CD4-positive, alpha-beta T cell treated with Interleukin-10 for 1 hour (primary cell): ENCODE measurements at places on chromosomes 5 and 9.

GRCh38 chr9:76637416-76637815 lies 126.8 kb upstream of the PCA3 start:
- DNase-seq = no peak

DNA sequence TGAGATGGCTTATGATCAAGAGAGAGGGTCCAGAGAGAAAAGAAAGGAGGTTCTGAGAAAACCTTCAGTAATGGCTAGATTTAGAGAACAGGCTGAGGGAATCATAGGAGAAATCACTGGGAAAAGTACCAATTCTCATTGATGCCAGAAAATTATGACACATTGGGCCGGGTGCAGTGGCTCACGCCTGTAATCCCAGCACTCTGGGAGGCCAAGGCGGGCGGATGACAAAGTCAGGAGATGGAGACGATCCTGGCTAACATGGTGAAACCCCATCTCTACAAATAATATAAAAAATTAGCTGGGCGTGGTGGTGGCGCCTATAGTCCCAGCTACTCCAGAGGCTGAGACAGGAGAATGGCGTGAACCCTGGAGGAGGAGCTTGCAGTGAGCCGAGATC lies 29.5 kb upstream of the PLIN2 start:
- DNase-seq = no peak

DNA sequence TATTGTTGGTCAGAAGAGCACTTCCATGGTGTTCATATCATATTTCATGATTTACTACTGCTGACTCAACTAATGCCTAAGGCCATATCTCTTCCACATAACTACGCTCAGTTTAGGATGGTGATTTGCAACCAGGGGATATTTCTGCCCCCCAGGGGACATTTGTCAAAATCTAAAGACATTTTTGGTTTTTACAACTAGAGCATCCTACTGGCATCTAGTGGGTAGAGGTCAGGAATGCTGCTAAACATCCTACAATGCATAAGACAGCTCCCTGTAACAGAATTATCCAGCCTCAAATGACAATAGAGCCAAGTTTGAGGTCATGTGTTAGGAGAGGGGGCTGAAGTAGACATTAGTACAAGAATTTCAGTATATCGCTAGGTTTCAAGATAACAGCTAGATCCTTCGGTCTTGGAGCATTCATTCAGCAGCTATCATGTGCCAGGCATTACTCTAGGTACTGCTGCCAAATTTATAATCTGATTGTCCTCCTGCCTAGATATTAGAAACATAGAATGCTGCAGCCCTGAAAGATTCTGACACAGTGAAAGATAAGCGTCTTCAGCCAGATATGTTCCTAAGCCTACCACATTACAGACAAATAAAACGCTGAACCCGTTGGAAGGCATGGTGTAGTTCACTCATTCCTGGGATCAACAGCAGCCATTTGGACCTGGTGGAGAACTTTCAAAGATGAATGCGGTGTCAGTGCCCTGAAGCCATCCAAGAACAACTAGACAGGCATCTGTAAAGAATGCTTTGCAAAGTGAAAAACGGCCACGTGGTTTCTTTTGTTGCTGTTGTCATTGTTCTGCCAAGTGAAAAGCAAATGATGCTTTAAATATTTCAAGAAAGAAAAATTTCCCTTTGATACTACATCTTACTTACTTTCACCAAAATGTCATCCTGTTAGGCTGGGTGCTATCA lies 55.5 kb upstream of the FST start:
- DNase-seq = no peak

GRCh38 chr9:93057703-93058354 lies 672 bp upstream of the SUSD3 start:
- no peak for DNase-seq

DNA sequence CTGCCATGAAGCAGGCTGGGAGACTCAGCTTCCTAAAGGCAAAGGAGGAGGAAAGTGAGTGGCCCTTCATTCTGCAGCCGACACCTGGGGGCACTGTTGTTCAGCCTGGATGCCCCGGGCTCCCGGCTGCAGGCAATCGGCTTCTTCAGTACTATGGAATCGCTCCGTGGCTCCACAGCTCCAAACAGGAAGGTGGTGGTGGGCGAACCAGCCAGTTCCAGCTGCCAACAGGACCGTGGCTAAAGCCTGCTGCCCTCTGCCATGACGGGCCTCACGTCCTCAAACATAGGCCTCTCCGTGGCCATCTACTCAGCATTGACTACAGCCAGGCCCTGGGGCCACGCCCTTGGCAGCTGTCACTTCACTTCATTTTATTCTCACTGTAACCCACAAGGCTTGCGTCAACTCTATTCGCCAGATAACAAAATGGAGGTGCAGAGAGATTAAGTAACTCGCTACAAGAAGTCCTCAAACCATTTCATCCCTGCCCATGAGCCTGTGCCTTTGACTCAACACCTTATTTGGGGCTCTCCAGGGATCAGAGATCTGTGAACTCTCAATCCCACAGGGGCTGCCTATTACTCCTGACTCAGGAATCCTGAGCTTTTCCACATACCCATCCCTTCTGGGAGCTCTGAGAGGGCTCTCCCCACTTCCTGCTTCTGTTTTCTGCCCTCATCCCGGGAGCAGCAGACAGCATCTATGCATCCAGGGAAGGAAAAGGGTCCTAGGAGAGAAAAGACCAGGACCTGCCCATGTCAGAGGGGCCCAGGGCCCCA lies 38.0 kb downstream of the PAX5 start:
- DNase-seq = peak; percentile 55

DNA sequence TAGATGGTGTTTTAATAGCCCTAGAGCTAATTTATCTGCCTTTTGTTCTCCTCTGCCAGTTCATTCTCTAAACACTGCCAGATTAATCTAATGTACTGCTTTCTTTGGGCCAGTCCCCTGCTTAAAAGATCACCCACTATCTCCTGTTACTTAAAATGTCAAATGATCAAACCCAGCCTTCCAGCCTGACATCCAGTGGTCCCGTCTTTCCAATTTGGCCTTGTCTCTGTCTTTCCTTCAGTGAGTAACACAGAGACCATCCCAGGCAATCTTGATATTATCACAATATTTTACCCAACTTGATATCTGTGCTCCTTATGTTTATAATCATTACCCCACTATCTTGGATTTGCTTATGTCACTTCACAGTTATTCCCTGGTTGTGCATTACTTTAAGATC lies 12.0 kb downstream of the PRR16 start:
- DNase-seq = no peak

DNA sequence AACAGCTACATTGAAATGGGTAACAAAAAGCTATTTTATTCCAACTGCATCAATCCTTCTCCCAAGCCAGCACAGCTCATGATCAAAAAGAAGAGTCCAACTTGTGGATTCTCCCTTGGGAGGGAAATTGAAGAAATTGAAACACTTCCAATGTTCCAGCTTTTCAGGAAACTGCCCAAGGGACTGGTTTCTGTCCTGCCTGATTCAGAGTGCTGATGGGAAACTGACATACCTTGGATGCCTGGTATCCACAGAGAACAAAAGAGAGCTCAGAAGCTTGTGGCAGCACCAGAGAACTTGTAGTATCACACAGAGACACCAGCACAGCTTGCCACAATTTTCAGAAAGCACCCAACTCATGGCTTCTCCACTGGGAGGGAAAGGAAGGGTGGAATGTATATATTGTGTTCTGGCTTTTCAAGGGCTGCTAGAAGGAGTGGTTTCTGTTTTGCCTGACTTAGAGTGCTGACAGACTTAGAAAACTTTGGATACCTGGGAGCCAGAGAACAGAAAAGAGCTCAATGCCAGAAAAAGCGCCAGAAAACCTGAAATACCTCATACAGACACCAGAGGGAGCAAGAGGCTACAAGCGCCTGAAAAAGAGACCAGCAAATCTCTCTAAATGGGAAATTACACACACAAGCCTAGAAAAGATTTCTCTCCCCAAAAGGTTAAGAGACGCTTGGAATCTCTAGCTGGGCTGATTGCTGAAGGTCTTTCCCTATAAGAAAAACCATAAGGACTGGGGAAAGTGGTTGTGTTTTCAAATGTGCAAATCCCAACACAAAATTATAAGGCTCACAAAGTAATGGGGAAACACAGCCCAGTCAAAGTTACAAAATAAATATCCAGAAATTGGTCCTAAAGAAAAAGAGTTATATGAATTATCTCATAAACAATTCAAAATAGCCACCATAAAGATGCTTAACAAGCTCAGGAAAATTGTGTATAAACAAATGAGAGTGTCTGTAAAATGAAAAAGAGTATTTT lies 178.8 kb downstream of the SPOCK1 start:
- peak; percentile 39 for DNase-seq

DNA sequence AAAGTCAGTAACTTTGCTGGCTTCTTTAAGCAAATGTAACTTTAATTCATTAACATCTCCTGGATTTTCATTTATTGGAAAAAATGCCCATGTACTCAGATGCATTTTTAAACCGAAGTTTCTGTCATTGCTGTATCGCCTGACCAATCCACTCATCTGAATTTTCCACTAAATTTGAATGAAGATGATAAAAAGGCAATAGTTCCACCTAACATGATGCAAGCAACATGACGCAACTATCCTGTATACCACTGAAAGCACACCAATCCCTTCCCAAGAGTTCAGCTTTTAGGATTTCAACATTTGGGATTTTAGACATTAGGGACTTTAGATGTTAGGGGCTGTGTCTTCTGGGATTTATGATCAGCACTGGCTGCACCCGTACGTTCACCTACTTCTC lies 215.6 kb downstream of the KIF4B start:
- DNase-seq = no peak

- DNase-seq = no peak
Observed at GRCh38 chr5:67679184-67679841, 482.7 kb upstream of the CD180 start.

DNA sequence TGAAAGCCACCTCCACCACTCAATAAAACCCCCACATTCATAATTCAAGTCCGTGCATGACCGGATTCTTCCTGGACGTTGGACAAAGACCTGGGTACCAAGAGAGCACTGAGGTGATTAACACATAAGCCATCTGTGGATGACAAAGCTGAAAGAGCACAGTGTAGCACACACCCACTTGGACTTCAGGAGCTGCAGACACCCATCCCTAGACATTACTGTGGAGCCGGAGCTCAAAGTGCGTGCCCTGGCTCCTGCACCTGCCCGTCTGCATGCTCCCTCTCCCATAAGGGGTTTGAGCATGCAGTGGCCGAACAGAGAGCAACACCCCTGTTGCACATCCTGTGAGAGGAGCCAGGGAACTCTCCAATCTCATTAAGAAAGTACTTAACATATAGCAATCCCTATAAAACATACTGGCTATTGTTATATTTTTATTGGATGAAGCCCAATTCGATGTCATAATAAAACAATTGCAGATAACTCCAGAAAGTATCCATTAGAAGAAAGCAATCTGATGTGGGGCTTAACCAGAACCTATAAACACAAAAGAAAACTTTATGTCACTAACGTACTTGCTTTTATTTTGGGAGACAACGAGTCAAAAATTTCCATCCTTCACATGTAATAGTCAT lies 1174.2 kb upstream of the C9orf72 start:
- DNase-seq = no peak

DNA sequence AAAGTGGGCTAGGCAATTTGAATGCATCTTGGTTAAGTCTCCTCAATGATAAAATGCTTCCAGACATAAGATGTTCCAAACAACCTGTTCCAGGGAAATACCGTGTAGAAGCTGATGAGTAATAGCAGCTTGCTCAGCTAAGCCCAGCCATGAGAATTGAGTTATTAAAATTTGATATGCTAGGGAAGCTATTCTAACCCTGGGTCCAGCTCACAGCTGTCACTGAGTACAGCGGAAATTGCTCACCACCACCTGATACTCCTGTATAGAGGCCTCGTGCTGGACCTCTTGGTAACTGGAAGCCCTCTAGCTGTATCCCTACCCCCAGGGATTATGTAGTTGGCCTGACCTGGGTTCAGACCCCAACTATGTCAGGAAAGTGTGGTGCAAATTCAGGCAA lies 521.3 kb upstream of the TRPC7 start:
- DNase-seq = no peak

DNA sequence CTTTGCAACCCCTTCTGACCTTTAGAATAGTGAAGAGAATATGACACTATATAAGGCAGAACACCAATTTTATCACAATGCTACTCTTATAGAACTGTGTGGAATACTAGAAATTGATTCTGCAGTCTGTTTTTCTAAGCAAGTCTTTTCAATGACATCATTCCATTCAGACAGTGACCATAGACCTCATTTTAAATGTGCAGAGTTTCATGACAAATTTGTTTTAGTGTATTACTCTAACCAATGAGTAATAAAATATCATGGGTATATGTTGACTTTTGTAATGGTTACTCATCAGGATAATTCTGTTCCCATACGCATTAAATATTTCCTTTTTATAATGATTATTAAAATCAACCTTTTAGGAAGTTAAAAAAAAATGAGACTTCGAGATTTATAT lies 219.9 kb downstream of the COX7C start:
- DNase-seq = no peak

DNA sequence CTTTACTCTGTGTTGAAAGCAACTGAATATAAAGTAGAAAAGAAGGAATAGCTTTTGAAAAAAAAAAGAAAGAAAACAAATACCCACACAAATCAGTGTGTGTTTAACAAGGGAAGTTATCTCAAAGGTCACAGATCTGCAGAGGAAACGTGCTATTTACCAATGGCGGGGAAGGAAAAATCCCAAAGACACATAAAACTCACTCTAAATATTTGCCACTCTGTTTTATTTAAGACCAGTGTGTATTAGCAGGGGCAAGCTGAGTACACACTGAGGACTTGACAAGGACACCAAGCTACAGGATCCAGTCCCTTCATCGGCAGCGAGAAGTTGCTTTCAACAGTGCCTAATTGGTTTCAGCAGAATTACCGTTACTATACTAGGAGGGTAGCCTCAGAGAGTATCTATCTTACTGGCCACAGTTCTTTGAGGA lies 252.5 kb downstream of the DEPDC1B start:
- no peak for DNase-seq

DNA sequence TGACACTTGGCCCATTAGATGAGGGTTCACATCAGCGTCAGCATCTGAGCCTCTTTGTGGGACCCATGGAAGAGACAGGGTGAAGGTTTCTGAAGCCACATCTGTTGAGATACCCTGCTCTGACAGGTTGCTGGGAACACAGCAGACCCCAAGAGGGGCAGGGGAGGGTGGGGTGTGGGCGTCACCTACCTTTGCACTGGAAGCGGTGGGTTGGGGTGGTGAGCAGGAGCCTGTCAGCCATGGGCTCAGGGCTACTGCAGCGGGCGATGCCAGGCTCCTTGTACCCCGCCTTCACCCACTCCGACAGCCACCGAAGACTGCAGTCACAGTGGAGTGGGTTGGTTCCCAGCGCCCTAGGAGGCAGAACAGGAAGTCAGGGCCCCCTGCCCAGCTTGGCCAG lies 131.5 kb upstream of the PANK3 start:
- no peak for DNase-seq

- DNase-seq = peak; percentile 98
Observed at GRCh38 chr9:127396808-127397645, at the start of gene SLC2A8. Gene SLC2A8, plus strand, starts transcription at chr9:127397169. Its CDS starts 62 bp downstream, at chr9:127397231.

DNA sequence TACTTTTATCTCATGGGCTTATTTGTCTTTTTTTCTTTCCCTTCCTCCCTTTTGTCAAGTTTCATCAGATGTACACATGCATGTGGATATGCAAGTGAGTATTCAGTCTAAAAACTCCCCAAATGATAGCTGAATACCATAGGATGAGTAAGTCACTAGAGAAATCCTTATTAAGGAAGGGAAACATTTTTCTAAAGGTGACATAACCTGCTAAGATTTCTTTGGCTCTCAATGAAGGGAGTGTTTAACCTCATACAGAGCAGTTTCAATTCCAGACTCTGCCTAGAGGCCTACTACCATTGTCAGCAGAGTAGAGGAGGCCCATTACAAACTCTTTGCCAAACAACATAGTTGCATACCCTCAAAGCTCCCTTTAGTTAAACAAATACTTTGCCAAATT lies 192.4 kb downstream of the ARHGEF28 start:
- DNase-seq = no peak
